Muscle of arm (tissue), 14 donors: ENCODE measurements at places on chromosomes 16 and 17. TPM values are rescaled to one million over a fixed set of nuclear protein-coding genes. Genes with fewer than 3 reads are reported as not detected.

DNA sequence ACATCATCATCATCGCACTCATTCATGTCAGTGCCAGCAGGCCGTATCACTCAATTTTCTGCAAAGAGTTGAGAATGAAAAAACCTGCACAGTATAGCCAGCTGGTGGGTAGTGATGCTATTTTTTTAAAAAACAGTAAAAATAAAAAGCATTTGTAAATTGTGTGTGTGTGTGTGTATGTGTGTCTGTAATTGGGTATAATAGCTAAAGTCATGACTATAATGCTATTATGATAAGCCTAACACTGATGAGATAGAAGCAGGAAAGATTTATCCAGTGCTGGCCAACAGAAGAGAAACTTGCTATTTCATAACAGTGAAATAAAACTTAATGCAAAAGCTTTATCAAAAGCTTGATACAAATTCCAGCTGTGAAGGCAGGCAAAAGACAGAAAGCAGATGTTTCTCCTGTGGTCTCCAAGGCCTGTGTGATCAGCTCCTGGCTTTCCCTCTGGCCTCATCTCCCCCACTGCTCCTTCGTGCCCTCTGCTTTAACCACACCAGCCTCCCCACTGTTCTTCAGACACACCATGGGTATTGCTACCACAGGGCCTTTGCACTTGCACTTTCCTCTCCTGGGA lies 206.2 kb upstream of the IRX5 start:
- no peak for DNase-seq

DNA sequence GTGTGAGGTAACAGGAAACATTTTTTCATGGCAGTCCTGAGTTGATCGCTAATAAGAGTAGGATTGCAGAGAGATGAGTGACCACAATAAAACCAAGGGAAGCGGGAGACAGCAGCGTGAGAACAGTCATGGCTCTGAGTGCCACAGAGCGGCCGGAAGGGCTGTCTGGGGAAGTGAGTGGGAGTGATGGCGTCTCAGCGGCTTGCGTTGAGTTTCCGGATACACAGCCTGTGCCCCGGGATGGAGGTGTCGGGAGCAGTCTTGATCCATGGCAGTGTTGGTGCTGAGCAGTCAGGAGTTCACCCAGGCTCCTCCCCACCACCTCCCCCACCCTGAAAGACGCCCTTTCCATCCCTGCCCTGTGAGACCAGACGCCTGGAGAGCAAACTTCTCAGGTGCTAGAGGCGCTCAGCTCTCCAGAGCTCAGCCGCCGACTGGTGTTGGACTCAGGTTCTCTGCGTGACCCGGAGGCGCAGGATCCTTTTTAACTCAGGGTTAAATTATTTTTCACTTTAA lies 59.8 kb downstream of the BANP start:
- no peak for DNase-seq

DNA sequence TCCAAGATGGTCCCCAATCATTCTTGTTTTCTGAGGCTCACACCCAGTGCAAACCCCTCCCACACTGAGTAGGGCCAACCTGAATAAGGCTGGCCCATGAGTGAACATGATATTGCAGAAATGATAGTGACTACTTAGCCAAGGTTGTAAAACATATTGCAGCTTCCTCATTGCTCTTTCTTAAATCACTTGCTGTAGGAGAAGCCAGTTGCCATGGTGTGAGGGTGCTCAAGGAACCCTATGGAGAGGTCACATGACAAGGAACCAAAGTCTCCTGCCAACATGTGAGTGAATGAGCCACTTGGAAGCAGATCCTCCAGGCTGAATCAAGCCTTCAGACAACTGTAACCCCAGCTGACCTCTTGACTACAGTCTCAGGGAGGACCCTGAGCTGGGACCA lies 191.4 kb downstream of the RGS9 start:
- no peak for DNase-seq

Gene SERPINF2
- polyA plus RNA-seq: 0.68 TPM

DNA sequence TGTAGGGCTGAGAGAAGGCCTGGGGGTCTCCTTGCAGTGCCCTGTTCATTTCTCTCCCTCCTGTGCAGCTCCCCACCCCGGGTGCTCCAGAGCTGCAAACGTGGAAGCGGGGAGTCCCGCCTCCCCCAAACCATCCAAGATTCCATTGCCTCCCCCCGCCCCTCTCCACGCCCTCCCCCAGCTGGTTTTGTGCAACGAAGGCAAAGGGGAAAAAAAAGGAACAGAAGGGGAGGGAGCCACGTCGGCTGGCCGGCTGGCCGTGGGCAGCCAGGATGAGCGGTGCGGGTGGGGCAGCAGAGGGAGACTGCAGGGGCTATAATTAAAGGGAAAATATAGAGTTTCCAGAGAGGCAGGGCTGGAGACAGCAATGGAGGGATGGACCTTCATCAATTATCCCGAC lies 1.7 kb upstream of the COL1A1 start:
- DNase-seq: peak; percentile 91
